ENCODE measurements at places on chromosomes 7 and 10. TPM values are rescaled to one million over a fixed set of nuclear protein-coding genes. Genes with fewer than 3 reads are reported as not detected.

Gene OR2A5
- total RNA-seq: not detected

Gene GNB2
- total RNA-seq: 262 TPM

Gene TAS2R3
- 1.0 TPM for total RNA-seq

Gene CRYGN
- not detected for total RNA-seq

Gene HOXA13
- not detected for total RNA-seq

Gene GPR158
- total RNA-seq: not detected

Gene SYT15B
- 0.13 TPM for total RNA-seq

Gene AMPH
- total RNA-seq: not detected

Gene SLC16A12
- not detected for total RNA-seq

Gene SORCS3
- total RNA-seq: not detected

Gene ITGB8
- total RNA-seq: 0.11 TPM

Gene MINDY4
- total RNA-seq: 2.4 TPM

Gene TMEM243
- 62.9 TPM for total RNA-seq

Gene ATOH7
- not detected for total RNA-seq

Gene PRKG1
- total RNA-seq: not detected

Gene ATP5MK
- 438 TPM for total RNA-seq

Gene CALML5
- not detected for total RNA-seq

Gene MRLN
- total RNA-seq: not detected

Gene PON1
- total RNA-seq: not detected

Gene NKX2-3
- not detected for total RNA-seq

Gene CHCHD1
- total RNA-seq: 35.8 TPM

Gene DPYSL4
- total RNA-seq: 3.3 TPM

Gene CYP3A7
- not detected for total RNA-seq

Gene HK1
- total RNA-seq: 153 TPM

Gene ITIH2
- total RNA-seq: not detected

Gene CYP26C1
- total RNA-seq: not detected

Gene NEBL
- 0.15 TPM for total RNA-seq

Gene OR6B1
- total RNA-seq: not detected

Gene NSUN6
- total RNA-seq: 14.1 TPM

Gene CYP2W1
- not detected for total RNA-seq

Gene ZPBP
- total RNA-seq: not detected

Gene AOC1
- total RNA-seq: not detected

Gene PPP1R3C
- total RNA-seq: not detected

Gene CC2D2B
- not detected for total RNA-seq

Data from CD8-positive, alpha-beta memory T cell (primary cell).